ENCODE measurements at places on chromosomes 16 and 17.

- DNase-seq: peak; percentile 84
Measured at GRCh38 chr16:73048292-73049080, 558 bp upstream of the ZFHX3 start.

DNA sequence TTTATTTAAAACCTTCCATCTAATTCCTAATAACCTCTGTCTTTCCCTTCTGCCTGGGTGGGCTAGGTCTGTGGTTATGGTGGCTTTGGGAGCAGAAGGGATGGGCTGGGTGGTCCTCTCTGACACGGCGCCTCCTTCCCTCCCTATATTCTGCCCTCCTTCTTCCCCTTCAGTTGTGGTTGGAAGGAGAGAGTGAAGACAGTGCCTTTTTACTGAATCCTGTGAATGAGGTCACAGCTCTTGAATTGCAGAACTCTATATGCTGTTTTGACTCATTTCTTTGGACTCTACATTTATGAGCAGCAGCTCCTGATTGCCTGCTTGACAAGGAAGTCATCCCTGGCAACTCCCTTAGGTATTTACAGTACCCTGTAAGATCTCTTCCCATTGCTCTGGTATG, 256.0 kb upstream of the ELAC2 start:
- no peak for DNase-seq

GRCh38 chr16:4690946-4691665, 2.3 kb upstream of the NUDT16L1 start:
- peak; percentile 13 for DNase-seq

GRCh38 chr17:59874376-59874775, 18.4 kb downstream of the TUBD1 start:
- peak; percentile 53 for DNase-seq

- no peak for DNase-seq
Measured at GRCh38 chr17:75826561-75827307, 17.5 kb downstream of the UNC13D start.

DNA sequence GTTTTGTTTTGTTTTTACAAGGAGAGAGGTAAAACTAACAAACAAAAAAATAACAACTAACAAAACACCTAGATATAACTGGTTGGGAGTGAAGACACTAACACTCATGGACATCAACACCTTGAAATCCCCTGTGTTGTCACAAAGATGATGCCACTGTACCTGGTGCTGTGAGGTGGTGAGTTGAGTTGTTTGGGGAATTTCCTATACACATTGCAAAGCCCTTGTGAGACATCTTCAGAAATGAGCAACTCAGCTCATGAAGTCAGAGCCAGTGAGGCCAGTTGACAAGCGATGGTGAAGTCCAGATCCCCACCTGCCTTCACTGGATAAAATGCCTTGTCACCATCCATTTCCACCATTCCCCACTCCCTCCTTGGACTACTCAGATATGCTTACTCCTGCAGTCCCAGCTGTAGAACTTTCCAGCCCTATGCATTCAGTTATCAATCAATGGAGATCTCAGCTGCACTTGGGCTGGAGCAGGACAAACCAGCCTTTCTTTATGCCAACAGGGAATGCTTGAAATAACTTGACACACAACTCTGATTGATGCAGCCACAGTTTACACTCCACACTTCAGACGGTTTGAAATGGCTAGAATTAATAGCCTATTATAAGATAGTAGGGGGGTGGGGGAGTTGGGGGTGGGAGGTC, 22.2 kb downstream of the ANKFN1 start:
- DNase-seq: no peak

- no peak for DNase-seq
Measured at GRCh38 chr16:6095414-6095813, 997.8 kb upstream of the EEF2KMT start.

GRCh38 chr16:24203675-24204074, 52.5 kb upstream of the CACNG3 start:
- no peak for DNase-seq

DNA sequence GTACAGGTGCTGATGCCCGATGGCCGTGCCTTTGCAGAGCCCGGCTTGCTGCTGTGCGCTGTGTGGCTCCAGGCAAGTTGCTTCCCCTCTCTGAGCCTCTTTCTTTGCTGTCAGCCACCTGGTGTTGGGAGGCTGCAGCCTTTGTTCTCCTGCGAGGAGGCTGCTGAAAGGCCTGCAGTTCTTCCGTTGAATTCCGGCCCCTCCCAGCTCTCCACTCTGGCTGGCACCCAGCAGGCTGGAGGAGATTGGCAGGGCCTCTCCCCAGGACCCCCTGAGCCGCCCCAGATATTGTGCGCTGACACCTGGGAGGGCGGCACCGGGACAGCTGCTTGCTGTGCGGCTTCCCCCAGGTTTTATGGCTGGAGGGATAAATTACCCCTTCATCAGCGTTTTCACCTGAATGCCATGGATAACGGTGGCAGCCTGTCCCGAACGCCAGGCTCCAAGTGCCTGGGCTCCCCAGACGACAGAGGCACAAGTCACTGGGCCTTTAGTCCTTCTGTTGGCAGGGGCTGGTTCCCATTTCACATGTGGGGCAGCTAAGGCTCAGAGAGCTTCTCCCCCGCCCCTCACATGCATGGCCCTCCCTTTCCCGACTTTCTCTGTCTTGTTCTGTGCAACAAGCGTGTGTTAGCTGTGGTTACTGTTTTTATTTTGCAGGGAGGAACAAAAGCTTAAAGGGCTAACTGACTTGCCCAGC, 35.1 kb upstream of the GSE1 start:
- no peak for DNase-seq

DNA sequence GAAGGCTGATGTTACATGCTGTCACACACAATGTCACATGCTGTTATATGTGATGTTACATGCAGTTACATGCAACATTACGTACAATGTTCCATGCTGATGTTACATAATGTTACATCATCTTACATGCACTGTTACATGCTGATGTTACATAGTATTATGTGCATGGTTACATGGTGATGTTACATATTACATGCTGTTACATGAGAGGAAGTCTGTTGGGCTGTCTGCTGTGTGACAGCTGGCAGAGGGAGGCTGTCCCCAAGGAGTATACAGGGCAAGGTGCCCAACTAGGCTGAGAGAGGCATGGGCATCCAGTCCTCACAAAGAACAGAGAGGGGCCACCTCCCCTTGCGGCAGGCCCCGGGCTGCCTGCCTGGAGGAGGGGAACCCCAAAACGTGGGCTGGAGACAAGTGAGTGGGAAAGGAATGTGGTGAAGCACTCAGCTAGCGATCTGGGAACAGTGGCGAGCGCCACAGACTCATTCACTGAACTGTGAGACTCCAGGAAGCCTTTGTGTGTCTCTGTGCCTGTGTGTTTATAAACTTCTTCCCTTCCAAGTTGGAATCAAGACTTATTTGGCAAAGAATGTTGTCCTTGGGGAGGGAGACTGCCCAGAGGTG, 30.6 kb downstream of the TMEM92 start:
- no peak for DNase-seq

GRCh38 chr16:86406056-86406455, 104.3 kb upstream of the FOXF1 start:
- no peak for DNase-seq

DNA sequence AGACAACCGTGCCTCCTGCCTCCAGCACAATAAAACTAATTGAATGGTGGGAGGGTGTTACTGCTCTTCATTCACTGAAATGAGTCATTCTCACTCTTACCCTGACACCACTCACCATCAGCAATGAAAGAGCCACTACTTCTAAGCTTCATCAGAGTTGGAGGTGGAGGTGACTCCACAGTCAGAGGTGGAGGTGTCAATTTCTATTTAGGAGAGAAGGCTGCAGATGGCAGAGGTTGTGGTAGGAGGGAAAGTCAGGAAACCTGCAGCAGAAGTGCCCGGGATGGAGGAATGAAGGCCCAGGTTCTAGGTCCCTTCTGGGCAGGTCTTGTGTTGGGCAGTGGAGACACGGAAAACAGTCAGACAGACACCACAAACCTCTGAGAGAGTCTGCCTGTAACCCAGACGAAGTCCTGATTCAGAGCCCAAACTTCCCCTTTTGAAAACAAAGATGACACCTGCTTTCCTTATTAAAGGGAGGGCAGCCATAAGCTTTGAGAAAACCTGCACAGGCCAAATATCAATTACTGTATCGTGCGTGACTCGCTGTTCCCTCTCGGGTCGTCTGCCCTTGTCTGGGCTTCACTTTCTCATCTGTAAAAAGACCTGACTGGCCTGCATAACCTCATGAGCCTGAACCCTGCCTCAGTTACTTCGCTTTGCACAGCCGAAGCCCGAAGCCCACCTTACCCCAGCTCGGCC, 668 bp downstream of the ATPAF2 start:
- DNase-seq: no peak

DNA sequence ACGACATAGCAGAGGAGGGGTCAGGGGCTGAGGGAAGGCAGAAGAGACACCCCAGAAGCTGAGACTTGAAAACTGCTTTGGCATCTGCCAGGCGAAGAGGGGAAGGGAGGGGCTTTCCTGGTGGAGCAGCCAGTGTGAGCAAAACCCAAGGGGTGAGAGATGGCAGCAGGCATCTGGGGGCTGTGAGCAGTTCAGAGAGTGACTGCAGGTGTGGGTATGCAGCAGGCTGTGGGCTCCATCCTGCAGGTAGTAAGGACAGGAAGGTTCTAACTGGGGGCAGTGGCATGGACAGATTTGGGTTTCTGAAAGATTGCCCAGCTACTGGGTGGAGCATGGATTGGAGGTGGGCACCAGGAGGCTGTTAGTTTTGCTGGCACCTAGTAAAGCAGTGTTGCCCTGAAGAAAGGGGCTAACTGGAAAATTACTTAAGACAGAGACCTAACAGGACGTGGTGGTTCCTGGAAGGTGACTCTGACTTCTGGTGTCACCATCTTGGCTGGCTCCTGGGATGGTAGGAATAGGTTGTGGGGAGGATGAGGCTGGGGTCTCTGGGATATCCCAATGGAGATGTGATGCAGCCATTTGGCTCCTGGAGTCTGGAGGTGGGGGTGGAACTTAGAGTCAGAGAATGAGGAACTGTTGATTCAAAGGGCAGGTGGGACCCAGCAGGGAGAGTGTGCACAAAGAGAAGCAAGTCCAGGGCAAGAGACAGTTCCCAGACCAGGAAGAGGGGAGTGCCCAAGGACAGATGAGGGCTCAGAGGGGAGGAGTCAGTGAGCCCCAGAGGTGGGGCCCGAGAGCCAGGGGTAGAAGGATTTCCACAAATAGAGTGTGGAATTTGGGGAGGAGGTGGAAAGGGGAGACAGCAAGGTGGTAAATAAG, 11.2 kb downstream of the BCL7C start:
- no peak for DNase-seq

DNA sequence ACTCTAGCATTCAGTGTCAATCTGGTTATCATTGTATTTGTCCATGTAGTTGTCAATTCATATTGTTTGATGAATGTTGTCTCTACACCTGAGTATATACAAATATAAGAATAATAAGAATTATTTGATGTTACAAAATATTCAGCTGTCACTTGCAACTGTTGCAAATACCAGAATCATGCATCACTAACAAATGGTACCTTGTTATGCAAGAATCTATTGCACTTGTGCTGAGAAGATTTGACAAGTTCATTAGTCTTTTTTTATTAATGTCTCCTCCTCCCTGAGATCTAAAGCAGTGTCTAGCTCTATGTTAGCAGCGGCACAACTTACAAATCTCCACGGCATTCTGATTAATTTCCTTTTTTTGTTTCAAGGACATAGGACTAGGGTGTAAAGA, 22.2 kb upstream of the AKAP1 start:
- DNase-seq: no peak

DNA sequence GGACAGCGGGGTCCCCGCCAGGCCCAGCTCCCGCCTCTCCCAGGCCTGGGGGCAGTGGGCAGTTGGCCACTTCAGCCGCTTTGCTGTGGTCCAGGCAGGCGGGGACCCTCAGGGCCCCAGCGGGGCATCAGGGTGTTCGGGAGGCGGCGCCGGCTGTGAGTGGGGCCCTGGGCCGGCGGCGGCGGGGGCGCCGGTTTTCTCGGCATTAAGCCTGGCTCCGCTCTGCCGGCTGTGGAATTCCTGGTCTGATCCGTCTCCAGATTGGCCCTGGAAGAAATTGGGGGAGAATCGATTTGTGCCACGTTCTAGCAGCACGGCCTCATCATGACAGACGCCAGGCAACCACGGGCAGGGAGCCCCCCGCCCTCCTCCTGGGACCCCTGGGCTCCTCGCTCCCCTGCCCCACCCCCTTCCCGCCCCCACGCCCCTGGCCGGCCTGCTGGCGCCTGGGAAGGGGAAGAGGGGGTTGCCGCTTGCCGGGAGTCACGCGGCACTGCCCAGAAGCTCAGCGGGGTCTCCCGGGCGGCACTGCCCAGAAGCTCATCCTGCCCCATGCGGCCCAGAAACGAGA, 28.6 kb upstream of the SSTR5 start:
- DNase-seq: peak; percentile 76

DNA sequence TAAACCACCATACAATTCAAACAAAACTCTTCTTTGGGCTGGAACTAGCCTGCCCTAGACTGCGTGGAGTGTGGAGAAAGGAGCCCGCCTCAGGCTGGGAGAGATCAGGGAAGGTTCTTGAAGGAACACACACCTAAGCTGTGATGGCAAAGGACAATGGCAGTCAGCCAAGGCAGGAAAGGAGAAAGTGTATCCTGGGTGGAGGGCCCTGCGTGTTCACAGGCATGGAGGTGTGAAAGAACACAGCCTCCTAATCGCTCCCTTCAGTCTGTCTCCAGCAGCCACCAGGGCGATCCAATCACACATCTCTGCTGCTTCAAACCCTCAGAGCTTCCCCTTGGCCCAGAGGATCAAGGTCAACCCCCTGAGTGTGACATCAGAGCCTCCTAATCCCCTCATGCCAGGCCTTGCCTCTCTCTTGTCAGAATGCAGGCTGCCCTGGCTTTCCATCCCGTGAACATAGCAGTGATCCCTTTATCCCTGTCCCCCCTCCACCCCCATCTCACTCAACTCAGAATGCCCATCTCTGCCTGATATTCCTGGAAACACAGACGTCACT, 173.0 kb downstream of the KATNIP start:
- no peak for DNase-seq

DNA sequence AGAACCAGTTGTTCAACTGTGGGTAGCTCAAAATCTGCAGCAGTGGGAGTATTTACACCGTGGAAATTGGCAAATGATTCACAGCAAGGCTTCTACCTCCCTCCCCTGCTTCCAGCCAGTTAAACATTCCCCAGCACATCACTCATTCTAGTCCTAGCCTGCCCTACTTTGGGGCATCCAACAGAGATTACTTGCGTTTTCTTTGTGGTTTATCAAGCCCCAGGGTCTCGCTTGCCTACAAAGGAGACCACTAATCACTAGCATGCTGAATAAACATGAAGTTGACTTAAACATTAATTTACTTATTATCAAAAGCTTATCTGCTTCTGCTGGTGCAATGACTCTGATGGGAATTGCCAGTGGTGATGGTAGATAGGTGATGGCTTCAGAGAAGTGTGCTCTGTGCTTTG, 94.5 kb downstream of the MARF1 start:
- no peak for DNase-seq

GRCh38 chr17:41777157-41777573, 9.3 kb downstream of the JUP start:
- peak; percentile 88 for DNase-seq

GRCh38 chr16:86516623-86517003, 6.3 kb downstream of the FOXF1 start:
- DNase-seq: no peak

DNA sequence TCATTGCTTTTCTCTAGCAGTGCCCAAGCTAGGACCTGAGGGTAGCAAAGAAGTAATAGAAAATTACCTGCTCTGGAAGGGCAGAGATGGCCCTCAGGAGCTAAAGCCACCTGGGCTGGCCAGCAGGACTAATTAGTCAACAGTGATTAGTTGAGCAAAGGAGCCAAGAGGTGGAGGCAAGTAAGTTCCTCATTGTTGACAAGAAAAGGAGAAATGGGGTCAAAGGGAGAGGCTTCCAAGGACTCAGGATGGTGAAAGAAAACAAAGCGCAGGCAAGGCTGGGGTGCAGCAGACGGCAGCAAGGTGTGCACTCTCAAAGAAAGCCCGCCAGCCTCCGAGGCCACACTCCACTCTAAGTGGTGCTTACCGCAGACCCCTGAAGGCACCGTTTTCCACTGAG, 44.6 kb downstream of the CMTM4 start:
- no peak for DNase-seq

All from muscle of leg (tissue), 16 donors.